Stimulated activated CD8-positive, alpha-beta memory T cell treated with anti-CD3 and anti-CD28 coated beads, Interleukin-7, amount 100 ng/mL, for 24 hours (primary cell): ENCODE measurements at places on chromosomes 7 and 10.

DNA sequence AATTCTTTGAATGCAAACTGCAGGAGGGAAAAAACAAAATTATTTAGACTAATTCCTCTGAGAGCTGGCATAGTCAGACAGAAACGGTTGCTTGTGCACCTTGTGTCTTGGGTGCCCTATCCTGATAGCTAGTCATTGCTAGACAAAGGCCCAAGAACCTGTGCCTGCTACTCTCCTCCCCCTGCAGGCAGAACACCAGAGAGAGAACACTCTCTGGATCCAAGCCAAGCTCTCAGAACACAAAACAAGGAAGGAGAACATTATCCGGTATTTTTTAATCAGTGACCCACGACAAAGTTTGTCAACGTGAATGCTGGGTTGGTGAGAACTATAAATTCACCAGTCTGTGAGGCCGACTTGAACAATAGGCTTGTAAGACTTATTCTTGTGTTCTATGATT, 18.8 kb upstream of the PPP1R9A start:
- no peak for DNase-seq

- DNase-seq: no peak
Measured at GRCh38 chr7:22781230-22781711, 41.4 kb downstream of the TOMM7 start.

DNA sequence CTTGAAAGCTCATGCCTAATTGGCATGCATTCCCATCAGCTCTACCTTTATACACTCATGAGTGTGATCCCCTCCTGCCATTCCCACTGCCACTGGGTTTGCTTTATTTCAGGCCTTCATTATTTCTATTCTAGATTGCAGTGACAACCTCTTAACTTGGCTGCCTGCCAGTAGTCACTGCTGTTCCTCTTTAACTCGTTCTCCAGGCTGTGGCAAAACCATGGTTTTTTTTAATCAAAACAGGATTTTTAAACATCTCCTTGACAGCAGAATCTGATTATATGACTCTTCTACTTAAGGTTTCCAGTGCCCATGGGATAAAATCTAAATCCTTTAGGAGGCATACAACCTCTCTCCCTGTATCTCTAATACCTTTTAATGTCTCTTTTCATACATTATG, 223.7 kb upstream of the PCDH15 start:
- no peak for DNase-seq

- DNase-seq: no peak
Measured at GRCh38 chr7:104990983-104991382, 23.0 kb upstream of the KMT2E start.

DNA sequence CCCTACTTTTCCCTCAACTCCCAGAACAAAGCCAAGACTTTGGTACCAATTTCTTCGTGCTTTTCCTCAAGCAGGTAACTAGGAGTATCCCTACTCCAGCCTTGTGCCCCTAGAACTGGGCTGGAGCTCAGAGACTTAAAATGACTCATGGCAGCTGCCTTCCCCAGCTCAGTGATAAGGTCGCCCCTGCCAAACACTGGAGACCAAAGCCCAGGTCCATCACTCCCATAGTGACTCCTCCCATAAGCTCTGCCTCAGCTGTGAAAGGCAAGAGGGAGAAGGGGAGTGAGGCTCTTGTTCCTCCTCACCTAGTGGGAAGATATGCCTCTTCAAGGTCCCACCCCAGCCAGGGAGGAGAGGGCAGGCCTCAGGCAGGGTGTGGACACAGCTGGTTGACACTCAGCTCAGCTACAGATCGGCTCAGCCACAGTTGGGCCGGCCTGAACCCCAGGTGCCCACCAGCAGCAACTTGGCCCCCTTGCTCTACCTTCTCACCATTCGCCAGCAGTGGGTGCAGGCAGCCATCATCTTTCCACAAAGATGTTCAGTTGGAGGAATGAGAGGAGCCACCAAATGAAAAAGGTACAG, 13.8 kb upstream of the CYREN start:
- no peak for DNase-seq

DNA sequence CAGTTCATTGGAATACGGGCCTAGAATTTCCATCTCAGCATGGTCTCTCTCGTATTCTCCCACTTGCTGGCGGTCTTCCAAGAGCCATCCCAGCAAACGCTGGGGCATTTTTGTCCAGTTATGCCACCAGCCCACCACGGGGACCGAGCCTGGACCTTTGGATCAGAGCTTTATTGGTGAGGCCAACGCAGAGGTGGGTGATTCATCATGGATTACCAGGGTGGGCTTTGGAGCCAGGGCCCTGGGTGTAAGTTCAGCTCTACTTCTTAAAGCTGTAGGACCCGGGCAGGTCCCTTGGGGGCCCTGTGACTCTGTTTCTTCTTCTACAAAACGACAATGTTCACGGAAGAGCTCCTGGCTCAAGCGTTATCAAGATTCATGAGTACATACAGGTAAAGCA, 22.7 kb upstream of the PITRM1 start:
- DNase-seq: no peak

GRCh38 chr7:11256501-11256900, 282.8 kb downstream of the PHF14 start:
- DNase-seq: no peak

DNA sequence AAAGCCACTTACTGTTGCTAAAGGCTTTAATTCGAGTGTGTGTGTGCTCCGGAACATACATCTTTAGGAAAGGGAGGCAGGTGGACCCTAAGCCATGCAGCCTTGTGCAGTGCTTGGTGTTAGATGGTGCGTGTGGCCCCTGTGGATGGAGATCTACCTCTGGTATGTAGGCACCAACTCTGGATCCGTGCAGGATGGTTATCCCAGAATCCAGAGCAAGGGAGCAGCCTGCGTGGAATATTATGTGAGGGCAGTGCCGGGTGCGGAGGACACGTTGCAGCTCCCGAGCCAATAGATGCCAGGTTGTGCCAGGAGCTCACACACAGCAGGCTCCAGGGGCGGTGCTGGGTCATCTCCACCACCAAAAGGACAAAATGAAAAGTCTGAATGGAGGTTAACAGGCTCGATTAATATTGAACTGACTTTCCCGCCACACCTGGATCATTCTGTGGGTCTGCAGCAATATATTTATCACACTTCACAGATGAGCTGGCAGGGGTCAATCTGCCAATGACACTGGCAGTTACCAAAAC, 143.0 kb upstream of the NPS start:
- no peak for DNase-seq

GRCh38 chr10:34374356-34375045, 440.6 kb downstream of the PARD3 start:
- no peak for DNase-seq

- DNase-seq: no peak
Measured at GRCh38 chr10:14572811-14573210, 201.9 kb downstream of the FAM107B start.

- DNase-seq: no peak
Measured at GRCh38 chr7:43906331-43907010, at the start of gene URGCP. TSS of gene URGCP (minus strand) at chr7:43906596. CDS start at chr7:43906575, 21 bp downstream.

DNA sequence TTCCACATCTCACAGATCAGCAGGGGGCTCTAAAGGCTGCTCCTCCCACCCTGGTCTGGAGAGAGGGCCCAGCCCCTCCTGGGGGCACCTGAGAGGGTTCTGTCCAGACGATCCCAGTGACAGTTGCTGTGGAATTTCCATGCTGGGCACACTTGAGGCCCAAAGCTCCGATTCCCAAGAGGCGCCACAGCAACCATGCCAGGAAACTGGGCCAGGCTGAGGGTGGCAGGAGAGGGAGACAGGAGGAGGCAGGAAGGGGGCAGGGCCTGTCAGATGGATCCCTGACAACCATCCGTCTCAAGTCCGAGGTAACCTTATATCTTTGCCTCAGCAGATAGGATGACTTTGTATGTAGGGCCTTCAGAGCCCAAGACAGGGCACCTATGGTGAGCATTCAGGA, 4.3 kb upstream of the NOS3 start:
- no peak for DNase-seq

GRCh38 chr10:129756912-129757901, 206.9 kb downstream of the EBF3 start:
- no peak for DNase-seq

DNA sequence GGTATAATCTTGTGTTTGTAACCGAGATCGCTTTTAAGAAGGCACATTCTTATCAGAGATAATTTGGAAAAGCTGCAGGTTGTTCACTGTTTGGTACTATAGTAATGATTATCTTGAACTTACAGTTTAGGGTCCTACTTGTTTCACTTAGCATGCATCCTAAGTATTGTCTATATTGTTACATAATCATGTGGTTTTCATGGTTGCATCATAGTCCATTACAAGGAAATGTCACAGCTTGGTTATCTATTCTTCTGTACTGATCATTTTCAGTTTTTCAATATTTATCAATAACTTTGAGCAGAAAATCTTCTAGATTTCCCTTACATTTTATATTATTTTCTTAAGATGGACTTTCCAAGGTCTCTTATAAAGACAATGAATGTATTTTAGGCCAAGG, 116.3 kb downstream of the PLPP4 start:
- DNase-seq: no peak

- no peak for DNase-seq
Measured at GRCh38 chr10:62506371-62506770, 132.2 kb downstream of the ZNF365 start.

DNA sequence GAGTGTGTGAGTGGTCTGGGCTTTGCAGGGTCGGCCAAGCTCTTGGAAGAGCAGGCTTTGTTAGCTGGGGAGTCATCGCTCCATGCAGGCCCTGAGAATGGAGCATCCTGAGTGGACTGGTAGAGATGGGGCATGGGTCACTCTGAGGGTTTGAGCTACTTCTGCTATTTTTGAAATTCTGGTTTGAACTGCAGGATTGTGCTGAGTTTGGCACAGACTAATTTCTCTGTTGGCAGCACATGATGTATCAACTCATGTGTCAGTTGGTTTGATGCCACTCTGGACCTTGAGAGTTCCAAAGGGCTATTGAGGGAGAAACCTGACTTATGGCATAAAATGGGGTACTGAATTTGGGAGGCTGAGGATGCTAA, 56.3 kb downstream of the LRMDA start:
- DNase-seq: no peak

DNA sequence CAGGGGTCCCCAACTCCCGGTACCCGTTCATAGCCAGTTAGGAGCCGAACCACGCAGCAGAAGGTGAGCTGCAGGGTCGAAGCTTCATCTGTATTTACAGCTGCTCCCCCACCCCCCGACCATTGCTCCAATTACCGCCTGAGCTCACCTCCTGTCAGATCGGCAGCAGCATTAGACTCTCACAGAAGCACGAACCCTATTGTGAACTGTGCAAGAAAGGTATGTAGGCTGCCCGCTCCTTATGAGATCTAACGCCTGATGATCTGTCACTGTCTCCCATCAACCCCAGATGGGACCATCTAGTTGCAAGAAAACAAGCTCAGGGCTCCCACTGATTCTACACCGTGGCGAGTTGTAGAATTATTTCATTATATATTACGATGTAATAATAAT, 14.6 kb upstream of the AZGP1 start:
- DNase-seq: no peak

DNA sequence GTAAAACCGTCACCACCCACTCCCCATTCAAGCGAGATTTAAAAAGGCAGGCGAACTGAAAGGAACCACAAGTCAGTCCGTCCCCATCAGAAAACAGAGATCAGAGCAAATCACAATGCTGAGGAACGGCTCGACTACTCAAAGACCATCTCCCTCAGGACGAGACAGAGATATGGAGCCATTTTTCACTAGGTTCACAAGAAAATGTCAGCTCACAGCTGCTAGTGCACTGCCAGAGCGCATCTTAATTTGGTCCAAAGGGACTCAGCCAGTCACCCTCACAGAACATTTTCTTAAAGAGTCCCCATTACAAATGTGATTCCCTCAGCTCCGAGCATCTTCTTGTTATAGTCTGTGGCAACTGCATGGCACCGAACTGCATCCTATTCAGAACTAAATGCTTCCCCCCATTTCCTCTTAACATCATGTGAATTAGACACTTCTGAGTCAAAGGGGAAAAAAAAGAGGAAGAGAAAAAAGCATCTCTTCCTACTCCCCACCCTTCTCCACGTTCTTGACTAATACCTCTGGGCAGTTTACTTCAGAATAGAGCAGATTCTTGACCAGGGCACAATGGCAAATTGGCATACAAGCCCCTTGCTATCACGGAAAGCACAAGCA, 683.9 kb downstream of the MAGI2 start:
- DNase-seq: no peak

GRCh38 chr7:157389951-157390730, 53.3 kb downstream of the DNAJB6 start:
- DNase-seq: no peak

GRCh38 chr10:96690755-96691730, 29.3 kb downstream of the PIK3AP1 start:
- DNase-seq: no peak

GRCh38 chr7:24572393-24572996, 757 bp upstream of the PALS2 start:
- no peak for DNase-seq

DNA sequence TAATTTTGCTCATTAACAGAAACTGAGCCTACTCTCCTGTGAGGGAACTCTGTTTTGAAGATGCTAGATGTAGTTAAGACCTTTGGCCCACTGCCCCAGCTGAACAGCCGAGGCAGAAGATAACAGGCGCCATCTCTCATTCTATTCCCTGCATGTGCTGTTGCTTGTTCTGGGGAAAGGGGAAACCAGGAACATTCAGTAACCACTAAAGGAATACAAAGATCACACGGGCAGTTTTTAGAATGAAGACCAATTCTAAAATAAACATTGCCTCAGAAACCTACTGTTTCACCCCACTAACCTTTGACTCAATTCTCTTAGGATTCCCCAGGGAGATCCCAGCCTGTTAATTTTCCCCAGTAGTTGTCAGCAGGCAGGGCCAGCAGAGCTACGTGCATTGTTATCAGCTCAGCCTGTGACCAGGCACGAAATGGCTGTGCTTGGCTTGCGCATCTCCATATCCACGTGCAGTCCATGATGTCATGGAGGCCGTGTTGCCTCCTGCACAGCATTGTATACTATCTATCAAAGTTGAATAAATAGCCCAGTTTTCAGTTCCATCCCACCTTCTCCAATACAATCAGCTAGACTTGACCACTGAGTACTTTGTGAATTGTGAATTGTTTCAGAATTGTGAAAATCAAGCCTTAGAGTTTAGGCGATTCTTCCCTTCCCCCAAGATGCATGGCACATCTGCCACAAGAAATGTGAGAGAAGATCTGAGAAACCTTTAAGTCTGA, 36.0 kb downstream of the ANK3 start:
- no peak for DNase-seq

GRCh38 chr10:25175527-25176420, 973 bp downstream of the GPR158 start:
- no peak for DNase-seq
